ENCODE measurements at places on chromosomes 1 and 21.

DNA sequence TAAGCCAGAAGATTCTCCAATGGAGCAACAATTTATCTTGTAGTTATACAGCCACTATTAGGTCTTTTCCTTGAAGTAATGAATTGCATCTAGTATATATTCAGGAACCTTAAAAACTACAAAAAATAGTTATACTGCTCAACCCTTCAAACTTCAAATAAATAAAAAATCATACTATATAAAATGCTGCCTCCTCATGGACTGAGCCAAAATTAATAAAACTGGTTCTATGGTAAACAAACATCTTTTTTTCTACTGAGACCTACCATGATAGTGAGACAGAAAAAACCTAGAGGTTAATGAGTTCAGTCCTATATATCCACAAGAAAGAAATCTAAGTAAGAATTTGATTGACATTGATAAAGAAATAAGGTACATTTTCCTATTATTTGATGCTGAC, 67.7 kb downstream of the GPATCH2 start:
- no peak for DNase-seq

DNA sequence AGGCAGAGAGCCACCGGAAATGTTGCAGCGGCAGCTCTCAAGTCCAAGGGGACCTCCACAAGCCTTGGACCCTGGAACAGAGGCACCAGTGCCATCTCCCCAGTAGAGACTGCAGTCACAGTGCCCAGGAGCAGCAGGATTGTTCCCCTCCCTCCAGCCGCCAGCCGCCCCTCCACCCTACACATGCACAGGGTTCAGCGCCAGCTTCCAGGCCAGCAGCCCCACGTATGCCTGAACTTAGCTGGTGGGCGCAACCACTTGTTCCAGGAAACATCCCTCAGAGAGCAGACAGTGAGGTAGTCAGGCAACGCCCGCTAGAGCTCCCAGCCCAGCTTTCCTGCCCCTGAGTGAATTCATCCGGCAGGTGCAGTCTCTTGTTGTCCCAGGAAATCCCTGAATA, 1098.1 kb upstream of the NCAM2 start:
- DNase-seq: no peak

DNA sequence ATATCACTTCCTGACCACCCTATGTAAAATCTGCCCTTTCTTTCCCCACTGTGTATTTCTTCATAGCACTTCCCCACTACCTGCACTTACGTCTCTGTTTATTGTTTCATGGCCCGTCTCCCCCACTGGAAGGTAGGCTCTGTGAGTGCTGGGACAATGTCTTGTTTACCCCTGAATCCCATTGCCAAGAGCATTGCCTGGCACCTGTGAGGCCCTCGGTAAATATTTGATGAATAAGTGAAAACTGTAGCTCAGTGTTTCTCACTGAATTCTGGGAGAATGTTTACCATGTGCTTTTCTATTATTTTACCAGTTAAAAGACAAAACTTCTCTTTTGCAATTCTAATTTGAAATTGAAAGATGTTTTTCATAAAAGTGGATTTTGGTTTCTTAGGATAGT, 11.8 kb downstream of the NFASC start:
- DNase-seq: no peak

DNA sequence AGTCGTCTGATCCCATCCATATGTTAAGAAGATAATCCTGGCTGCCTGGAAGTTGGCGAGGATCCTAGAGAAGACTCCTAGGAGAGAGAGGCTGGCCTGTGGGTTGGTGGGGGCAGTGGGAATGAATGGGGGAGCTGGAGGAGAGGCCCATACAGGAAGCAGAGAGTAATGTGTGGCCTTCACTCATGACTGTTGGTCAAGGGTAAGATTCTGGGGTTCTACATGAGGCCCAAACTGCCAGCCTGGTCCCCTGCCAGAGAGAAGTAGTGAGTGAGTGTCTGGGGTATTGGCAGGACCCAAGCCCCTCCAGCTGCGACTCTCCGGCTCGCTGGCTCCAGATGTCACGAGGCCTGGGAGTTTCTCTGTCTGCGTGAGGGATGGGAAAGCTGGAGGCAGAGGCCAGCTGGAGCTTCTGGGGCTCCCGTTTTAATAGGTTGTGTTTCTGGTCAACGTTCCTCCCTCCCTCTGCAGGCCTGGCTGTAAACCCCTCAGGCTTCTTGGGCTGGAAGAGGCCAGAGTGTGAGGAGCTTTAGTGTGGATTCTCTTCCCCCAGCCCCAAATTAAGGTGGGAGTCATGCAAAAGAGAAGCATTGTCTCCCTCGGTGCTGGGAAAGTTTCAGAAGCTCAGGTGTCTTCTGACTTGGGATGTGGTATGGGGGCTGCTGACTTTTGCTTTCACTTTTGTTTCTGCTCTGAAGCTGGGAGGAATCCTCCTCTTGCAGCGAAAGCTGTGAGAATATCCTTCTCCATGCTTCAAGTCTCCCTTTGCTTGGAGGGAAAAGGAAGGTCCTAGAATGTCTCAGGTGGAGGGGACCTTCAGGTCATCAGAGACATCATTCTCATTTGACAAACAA, 2.6 kb downstream of the TMEM51 start:
- no peak for DNase-seq

GRCh38 chr1:9652379-9653209, 1.1 kb downstream of the PIK3CD start:
- no peak for DNase-seq

DNA sequence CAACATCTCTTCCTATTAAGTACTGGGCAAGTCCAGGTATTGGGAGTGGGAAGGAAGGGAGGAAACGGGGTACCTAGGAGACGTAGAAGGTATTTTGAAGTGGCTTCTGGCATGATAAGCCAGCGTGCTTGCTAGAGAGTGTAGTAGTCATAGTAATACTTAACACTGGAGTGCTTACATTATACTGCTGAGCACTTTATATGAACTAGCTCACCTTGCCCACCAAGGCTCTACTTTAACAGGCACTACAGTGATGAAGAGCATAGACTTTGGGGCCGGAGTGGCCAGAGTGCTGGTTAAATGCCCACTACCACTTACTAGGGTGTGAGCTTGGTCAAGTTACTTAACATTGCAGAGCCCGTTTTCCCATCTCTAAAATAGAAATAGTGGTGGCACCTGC, 61.7 kb downstream of the ACP6 start:
- no peak for DNase-seq

DNA sequence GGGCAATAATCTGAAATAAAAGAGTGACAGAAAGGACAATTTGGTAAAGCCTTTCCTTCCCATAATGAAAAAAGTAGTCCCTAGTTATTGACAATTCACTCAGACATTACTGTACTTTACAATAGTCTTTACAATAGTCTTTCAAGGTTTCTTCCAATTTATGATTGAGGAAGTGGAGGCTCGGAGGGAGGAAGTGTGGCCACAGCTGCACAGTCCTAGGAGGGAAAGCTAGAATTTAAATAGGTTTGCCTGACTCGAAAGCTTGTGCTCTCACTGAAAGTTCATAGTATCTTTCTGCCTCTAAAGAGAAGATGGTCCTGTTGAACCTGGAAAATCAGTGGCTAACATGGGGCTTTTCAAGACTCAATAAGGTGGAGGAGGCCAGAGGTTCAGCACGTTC, 203.2 kb downstream of the SDCCAG8 start:
- no peak for DNase-seq

DNA sequence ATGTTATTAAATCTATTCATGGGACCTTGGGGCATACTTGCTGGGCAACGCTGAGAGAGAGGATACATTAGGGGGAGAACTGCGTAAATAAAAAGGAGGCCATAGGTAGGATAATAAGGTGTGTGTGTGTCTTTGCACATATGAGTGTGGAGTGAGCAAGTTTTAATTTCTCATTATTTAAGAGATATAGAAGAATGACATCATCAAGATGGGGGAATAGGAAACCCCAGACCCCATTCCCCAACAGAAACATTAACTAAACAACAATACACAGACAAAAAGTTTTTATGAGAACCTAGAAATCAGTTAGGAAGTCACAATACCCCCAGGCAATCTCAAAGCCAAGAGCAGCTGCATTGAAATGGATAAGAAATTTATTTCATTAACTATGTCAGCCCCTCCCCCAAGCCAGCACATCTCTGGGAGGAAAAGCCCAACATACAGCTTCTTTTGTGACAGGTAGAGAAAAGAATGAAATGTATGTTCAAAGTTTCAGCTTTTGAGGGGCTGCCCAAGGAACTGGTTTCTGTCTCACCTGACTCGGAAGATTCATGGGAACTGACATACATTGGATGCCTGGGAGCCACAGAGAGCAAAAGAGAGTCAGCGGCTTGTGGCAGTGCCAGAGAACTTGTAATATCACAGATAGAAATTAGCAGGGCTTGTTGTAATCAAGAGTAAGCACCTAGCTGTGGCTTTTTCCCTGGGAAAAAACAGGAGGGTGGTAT, 234.3 kb upstream of the NFIA start:
- no peak for DNase-seq

GRCh38 chr1:57385336-57385735, 38.5 kb downstream of the DAB1 start:
- DNase-seq: no peak

- DNase-seq: no peak
These were observed 93.5 kb downstream of the KIF26B start for GRCh38 chr1:245248231-245248731.

GRCh38 chr1:18748435-18748834, 111.0 kb downstream of the TAS1R2 start:
- no peak for DNase-seq

GRCh38 chr1:217554849-217555248, 76.0 kb downstream of the GPATCH2 start:
- DNase-seq: no peak

- DNase-seq: no peak
These were observed 43.7 kb downstream of the SAMD13 start for GRCh38 chr1:84345220-84345619.

- no peak for DNase-seq
These were observed 853.4 kb downstream of the KCNT2 start for GRCh38 chr1:195754874-195755273.

DNA sequence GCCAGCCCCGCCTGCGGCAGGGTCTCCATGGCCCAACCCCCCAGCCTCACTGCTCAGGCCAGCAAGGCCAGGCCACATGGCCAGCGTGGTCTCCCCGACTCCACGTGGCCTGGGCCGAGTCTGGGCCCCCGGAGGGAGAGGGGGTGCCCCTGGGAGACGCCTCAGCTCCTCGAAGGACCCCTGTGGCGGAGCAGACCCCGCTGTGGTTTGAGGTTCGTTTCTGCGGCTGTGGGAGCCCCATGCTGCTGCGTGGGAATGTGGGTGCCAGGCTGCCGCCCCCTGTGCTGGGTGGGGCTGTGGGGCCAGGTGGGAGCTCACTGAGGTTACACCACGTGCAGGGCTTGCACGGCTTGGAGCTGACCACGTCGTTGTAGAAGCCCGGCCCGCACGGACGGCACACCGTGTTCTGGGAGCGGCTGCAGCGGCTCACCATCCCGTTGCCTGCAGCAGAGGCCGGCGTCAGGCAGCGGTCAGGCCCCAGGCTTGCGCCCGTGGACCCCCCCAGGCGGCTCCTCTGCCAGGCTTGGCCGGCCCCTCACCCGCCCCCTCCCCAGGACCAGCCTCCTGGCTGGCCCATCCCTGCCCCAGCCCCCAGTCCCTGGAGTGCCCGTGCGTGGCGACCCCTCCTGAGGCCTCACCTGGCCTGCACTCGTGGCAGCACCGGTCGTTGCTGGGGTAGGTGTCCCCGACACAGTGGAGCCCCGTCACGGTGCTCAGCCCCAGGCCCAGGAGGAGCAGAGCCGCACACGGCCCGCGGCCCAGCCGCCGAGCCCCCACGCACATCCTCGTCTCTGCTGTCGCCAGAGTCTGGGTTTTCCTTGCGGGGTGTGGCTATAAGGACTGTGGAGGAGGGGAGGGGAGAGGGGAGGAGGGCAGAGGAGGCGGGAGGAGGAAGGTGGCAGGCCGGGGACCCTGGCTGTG, at the start of gene TNFRSF4:
TSS of gene TNFRSF4 (minus strand) at position 809 of the 921 bp plus-strand sequence. CDS start at position 783, 26 bp downstream.
- no peak for DNase-seq

- no peak for DNase-seq
These were observed 87.1 kb upstream of the ARHGEF16 start for GRCh38 chr1:3367376-3367775.

DNA sequence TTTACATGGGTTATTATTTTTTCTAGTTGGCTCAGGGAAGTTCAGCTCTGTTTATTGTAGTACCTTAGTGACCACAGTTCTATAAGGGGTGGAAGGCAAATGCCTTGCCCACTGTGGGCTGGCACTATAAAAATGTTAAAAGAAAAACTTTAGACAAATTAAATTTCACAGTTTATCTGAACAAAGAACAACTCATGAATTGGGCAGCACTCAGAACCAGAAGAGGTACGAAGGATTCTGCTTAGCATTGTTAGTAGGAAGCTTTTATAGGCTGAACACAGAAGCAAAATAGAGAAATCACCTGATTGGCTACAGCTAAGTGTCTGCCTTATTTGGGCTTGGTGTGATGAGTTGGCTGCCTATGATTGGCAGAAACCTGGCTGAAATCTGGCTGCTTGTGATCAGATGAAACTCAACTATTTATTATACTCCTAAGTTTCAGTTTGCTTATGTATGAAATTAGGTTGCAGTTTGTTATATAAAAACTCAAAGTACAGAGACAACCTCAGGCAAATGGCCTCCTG, 35.8 kb upstream of the SLC35D1 start:
- no peak for DNase-seq

DNA sequence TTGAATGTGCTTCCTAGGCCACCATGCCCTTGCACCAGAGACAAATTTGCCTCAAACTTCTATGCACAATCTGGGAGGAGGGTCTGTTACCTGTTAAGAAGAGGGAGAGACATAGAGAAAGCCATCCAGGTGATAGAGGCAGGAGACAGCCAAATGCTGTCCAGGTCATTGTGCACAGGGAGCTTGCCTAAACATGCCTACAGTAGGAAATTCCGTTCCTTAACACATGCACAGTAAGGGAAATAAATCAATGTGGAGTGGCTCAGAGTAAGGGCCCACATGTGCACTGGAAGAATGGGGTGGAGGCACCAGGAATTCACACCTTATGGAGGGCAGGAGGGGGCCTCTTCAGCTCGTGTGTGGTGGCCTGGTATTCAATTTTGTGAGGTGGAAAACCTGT, 19.5 kb upstream of the CREG1 start:
- DNase-seq: no peak

GRCh38 chr1:44862829-44863401, 19.9 kb upstream of the PTCH2 start:
- DNase-seq: no peak

DNA sequence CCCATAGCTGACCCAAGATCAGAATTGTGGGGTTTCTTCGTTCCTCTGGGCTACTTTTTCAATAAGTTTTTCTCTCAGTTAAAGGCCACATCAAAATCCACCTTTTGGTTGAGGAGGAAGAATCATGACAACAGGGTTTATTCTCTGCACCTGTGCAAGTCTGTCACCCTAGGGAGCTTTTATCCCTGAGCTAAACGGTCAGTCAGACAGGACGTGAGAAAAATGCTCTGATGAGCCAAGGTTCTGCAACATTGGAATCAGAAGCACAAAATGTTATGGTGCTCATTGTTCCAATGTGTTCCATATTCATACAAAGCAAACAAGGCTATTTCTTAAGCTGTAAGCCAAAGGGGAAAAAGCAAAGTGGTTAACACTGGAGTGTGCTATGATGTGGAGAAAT, 7.4 kb upstream of the ERICH3 start:
- DNase-seq: no peak

All from NCI-H526 (cell line).